ENCODE measurements at places on chromosomes 7 and 10.

GRCh38 chr7:11609096-11609670 is 222.8 kb downstream of the THSD7A start:
- DNase-seq: no peak

GRCh38 chr7:123867225-123867624 is 22.3 kb downstream of the HYAL4 start:
- DNase-seq: no peak

- DNase-seq: no peak
These were observed 262.2 kb downstream of the AUTS2 start for GRCh38 chr7:69860486-69860885.

- no peak for DNase-seq
These were observed 154.0 kb downstream of the RAB11FIP2 start for GRCh38 chr10:117892681-117893220.

GRCh38 chr10:5949009-5949759 is 28.2 kb downstream of the IL15RA start:
- DNase-seq: peak; percentile 39

Data from natural killer cell treated with Interleukin-12 subunit alpha and Interleukin-12 subunit beta and Interleukin-15 and Interleukin-18, amount 100 ng/mL, for 72 hours (primary cell).